ENCODE measurements at places on chromosomes 2 and 18.

GRCh38 chr18:12306752-12307700, 1.0 kb upstream of the TUBB6 start:
- no peak for DNase-seq

DNA sequence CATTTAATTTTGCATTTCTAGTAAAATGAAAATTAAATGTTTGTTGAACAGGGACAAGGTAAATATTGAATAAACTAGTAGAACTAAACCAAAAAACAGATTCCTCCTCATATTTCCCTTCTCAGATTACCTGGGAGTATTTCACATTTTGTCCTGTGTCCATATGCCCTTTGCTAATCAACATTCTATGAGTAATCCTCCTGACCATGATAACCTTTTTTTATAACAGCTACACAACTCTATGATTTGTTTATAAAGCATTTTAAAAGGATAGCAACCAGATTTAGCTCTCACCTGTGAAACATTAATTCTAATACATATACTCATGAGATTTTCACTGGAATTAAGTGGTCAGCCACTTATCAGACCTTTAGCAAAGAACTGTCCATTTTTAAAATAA, 7.1 kb upstream of the DSG2 start:
- no peak for DNase-seq

GRCh38 chr2:173075056-173075780, 428 bp upstream of the MAP3K20 start:
- no peak for DNase-seq

DNA sequence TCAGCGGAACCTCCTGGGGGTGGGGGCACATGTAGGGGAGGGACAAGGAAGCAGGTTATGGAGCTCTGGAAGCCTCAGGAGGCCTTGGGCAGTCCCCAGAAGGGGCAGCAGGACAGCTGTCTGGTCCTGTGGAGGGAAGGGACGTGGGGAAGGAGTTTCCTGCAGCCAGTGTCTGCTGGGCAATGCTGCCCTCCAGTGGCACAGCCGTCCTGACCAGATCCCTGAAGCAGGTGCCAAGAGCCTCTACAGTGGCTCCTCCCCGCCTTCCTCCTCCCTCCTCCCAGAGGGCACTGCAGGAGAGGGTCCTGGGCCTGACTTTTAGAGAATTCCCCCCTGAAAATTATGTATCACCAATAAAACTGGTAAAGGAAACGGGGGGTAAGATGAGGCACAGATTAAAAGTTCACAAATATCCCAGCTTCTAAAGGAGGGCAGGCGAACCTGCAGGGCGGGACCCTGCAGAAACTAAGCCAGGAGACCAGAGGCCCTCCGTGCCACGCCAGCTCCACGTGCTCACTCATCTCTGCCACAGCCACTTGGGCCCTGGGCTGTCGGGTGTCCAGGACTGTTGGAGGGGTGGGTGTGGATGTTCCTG, 258.5 kb downstream of the TWIST2 start:
- no peak for DNase-seq

Data from stimulated activated CD4-positive, alpha-beta T cell treated with anti-CD3 and anti-CD28 coated beads, Interleukin-1b, Interleukin-23, amount 100 ng/mL, for 24 hours (primary cell).